ENCODE measurements at places on chromosomes 12 and 14.
A peak's percentile ranks its signal among the peaks of the same experiment; 100 is the strongest.

- DNase-seq = peak; percentile 39
Observed at GRCh38 chr12:90299121-90299520, 590.5 kb upstream of the ATP2B1 start.

DNA sequence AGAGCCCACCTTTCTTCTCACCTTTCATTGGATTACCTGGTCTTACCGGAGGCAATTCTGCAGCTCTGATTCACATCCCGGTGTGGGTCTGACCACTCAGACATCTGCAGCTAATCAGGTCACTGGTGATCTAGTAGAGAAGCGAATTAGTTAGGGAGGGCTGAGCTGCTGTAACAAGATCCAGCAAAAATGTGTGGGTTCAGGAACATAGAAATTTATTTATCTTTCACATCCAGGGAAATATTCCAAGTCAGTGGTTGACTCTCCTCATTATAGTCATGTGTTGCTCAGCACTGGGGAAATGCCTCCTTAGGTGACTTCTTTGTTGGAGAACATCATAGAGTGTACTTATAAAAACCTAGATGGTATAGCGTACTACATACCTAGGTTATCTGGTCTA, 218.7 kb upstream of the PELI2 start:
- DNase-seq = no peak

DNA sequence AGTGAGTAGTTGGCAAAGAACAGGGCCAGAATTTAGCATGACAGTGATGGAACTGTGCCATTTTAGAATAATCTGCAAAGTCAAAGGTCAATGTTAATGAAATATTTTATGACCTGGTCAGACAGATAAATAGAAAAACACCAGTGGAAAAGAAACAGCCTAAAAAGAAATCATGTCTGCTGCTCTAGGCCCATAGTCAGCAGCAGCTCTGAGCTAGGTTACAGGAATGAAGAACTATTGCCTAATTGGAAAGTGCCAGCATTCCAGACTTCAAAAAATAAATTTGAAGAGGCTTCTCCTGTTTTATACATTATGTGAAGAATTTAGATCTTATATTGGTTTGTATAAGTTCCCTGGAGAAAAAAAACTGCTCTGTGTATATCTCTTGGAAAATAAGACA, 9.8 kb downstream of the NPC2 start:
- DNase-seq = no peak

DNA sequence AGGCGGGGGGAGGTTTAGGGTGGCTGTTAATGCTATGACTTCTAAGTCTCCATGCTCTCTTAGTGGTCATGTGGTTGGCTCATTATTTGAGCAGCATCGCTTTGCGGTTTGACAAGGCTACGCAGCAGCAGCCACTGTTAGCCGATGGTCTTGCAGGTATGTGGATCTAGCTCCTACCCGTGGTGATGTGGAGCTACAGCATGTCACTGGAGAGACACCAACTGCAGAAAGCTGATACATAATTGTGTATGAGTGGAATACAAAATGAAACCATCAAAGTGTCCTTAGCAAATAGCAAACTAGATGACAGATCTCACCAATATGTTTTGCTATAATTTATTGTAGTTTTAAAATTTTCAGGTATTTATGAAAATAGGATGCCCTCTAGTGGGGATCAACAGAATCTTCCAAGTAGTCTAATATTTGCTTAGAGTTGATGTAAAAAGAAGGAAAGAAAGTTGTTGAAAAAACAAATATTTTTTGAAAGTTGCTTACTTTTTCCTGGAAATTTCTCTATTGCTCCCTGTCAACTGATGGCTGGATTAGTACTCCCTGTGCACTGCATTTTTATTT, 94.9 kb downstream of the NAV3 start:
- peak; percentile 65 for DNase-seq

DNA sequence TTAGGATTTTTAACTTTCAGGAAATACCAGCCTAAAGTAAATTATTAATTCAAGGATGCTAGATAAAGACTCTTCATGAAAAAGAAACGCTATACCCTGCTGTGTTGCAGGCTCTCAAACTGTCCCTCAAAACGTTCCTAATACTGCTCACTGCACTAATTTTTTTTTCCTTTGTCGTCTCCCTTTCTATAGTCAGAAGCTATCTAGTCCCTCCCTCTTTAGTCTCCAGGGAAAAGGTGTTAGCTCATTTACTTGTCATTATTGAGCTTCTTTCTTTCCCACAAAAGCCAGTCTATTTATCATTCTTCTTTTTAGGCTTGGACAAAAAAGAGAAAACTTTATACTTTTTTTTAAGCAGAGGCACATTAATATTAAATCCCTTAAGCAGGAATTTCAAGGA, 30.3 kb upstream of the INSM2 start:
- no peak for DNase-seq

GRCh38 chr12:112998987-112999767, 20.9 kb downstream of the OAS2 start:
- DNase-seq = no peak

Data from activated CD4-positive, alpha-beta T cell treated with anti-CD3 and anti-CD28 coated beads, Interleukin-10, Interleukin-2, amounts not matched to agents 100 ng/mL and 50 ng/mL, durations not matched to agents 16 hours and 8 hours (primary cell).